ENCODE measurements at places on chromosomes 7 and 10.

- H3K27me3 ChIP-seq = no peaks in the 10 kb centered on the region
Measured at GRCh38 chr7:128796327-128796726, 4.6 kb downstream of the CCDC136 start.

DNA sequence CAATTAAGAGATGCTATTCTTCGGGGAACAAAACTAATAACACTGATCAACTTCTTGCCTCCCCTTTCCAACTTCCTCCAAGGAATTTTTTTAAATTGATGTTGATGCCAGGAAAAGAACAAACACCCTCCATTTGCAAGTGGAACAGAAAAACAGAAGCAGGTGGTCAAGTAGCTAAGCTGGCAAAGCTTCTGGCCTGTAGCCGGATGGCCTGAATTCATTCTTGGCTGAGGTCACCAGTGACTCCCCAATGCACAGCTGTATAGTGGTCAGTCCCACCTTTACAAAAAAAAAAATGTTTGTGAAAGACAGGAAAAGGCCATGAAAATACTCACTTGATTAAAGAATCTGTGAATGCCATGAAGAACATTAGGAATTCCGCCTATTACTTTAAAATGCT is 39.1 kb downstream of the DOCK4 start:
- H3K4me3 ChIP-seq = no peak overlapping the region
- no peaks in the 10 kb centered on the region for H3K27me3 ChIP-seq
- no peak overlapping the region for H3K27ac ChIP-seq
- H3K36me3 ChIP-seq = no peaks in the 10 kb centered on the region
- no peak for DNase-seq

- H3K4me3 ChIP-seq = no peak overlapping the region
- no peaks in the 10 kb centered on the region for H3K4me1 ChIP-seq
- no peak overlapping the region for H3K27ac ChIP-seq
- H3K27me3 ChIP-seq = peaks cover 8% of the 10 kb centered on the region
- DNase-seq = no peak
Measured at GRCh38 chr10:125396676-125397075, 236.3 kb upstream of the CTBP2 start.

- H3K27ac ChIP-seq = no peak overlapping the region
- H3K27me3 ChIP-seq = no peaks in the 10 kb centered on the region
- no peak for DNase-seq
- no peaks in the 10 kb centered on the region for H3K36me3 ChIP-seq
Measured at GRCh38 chr7:33754933-33755928, 150.1 kb upstream of the BMPER start.

GRCh38 chr7:150412016-150412415 is 32.9 kb downstream of the ZNF775 start:
- DNase-seq = no peak
- H3K4me3 ChIP-seq = no peak overlapping the region
- no peak overlapping the region for H3K27ac ChIP-seq

- H3K27ac ChIP-seq = peak within 1 kb of the TSS; percentile 79
- H3K36me3 ChIP-seq = no peaks in the 10 kb centered on the region
- H3K27me3 ChIP-seq = no peaks in the 10 kb centered on the region
- peak within 1 kb of the TSS; percentile 68 for H3K4me3 ChIP-seq
- no peaks in the 10 kb centered on the region for H3K4me1 ChIP-seq
Measured at GRCh38 chr10:69801434-69802315, at the start of gene COL13A1. Gene COL13A1, plus strand, starts transcription at chr10:69801906. Its CDS starts 518 bp downstream, at chr10:69802424.

DNA sequence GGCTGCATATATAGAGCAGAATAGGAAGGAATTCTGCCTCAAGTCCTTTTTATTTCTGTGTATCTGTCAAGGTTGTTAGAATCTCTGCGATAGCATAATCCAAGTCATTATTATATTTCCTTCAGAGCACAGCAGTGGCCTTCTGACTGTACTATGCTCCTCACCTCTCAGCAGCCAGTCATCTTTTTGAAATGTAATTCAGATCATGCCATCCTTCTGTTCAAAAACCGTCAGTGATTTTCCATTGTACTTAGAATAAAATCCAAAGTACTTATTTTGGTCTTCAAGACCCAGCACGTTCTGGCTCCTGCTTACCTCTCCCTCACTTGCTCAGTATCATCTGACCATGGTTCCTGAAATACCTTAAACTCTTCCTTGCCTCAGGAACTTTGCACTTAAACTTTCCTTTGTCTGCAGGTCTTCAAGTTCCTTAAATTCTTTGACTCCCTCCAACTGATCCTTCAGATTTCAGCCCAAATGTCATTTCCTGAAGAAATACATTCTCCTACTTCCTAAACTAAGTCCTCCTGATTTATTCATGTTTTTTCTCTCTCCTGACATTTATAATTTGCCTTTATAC is 112.4 kb downstream of the ST7 start:
- peaks cover 28% of the 10 kb centered on the region for H3K4me1 ChIP-seq
- H3K36me3 ChIP-seq = no peaks in the 10 kb centered on the region
- H3K27ac ChIP-seq = peak overlapping the region; percentile 14
- DNase-seq = no peak
- no peaks in the 10 kb centered on the region for H3K27me3 ChIP-seq
